ENCODE measurements at places on chromosomes 2 and 18. TPM values are rescaled to one million over a fixed set of nuclear protein-coding genes. Genes with fewer than 3 reads are reported as not detected.

- DNase-seq, result peak; percentile 54
Observed at GRCh38 chr2:232438951-232439757, 16.8 kb upstream of the ALPI start.

GRCh38 chr2:190846746-190847145, 33.9 kb upstream of the GLS start:
- DNase-seq, result peak; percentile 20

DNA sequence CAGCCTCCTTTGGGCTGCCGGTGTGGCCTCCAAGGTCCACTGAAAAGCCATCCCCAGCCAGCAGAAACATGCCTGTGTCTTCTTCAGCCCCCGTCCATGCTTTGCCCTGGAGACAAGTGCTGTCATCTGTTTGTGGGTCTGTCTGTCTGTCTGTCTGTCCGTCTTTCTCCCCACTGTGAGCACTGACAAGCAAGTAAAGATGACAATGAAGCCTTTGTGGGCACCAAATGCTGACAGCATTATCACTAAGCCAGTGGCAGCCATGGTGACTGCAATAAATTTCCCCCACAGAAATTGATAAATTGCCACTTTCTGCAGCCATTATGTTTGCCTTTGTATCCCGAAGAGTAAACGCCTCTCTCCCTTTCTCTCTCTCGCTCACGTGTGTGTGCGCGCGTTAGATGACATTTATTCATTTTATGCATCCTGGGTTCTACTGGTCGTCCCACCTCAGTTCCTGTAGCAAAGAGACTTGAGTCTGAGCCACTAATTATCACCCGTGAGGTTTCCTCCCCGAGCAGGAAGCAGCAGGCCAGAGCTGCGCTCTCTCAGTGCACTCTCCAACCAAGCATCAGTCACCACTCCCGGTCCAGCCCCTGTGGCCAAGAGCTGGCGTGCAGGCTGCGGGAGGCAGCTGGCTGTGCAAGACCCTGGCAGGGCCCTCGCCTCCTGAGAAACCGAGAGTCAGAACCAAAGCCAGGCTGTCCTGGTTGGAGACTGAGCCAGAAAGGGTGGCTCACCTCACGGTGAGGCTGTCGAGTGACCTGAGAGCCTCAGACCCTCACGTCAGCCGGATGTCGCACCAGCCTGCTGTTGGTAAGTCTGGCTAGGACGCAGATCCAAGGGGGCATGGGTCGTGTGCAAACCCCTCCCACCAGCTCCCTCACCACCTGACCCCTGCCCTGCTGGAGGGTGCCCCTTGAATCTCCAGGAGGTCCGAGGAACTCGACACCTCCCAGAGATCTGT, 6.9 kb downstream of the STEAP3 start:
- no peak for DNase-seq

GRCh38 chr18:54254265-54254758, 15.0 kb upstream of the POLI start:
- DNase-seq, result no peak

DNA sequence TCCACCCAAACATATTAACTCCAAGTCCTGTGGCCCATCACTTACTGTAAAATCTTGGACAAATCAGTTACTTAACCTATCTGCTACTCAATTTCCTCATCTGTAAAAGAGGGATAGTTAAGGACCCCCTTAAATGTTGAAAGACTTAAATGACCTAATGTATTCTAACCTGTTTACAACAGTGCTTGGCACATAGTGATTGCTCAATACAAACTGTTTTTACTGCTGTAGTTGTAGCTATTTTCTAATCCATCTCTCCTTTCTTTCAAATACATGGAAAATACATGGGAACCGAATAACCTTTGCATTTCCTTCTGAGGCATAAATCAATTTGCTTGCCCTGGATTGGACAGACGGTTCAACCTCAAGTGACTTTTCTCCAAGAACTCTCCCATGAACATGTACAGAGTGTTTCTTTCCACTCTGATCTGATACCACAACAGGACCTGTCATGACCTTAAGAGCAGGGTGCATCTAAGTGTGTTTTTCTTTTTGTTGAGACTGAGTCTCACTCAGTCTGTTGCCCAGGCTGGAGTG, 2.7 kb downstream of the LNPK start:
- no peak for DNase-seq

DNA sequence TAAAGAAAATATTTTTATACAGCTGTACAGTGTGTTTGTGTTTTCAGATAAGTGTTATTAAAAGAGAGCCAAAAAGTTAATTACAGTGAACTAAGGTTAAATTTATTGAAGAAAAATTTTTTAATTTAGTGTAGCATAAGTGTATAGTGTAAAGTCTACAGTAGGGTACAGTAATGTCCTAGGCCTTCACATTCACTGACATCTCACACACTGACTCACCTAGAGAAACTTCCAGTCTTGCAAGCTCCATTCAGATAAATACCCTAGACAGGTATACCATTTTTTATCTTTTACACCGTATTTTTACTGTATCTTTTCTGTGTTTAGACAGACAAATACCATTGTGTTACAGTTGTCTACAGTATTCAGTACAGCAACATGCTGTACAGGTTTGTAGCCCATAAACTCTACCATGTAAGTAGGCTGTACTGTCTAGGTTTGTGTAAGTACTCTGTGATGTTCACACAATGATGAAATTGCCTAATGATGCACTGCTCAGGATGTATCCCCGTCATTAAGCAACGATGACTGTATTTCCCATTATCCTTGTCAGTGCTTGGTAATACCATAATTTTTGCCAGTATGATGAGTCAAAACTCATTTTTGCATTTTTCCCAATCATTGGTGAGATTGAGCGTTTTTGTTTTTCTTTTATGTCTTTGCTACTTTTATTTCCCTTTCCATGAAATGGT, 48.2 kb upstream of the B3GNT2 start:
- no peak for DNase-seq

- no peak for DNase-seq
Observed at GRCh38 chr18:65423776-65424175, 327.0 kb upstream of the CDH7 start.

- no peak for DNase-seq
Observed at GRCh38 chr18:59159986-59160385, 20.3 kb downstream of the SEC11C start.

- no peak for DNase-seq
Observed at GRCh38 chr2:226184940-226185615, 614.5 kb downstream of the IRS1 start.

GRCh38 chr2:108776475-108776874, 10.1 kb upstream of the CCDC138 start:
- no peak for DNase-seq

DNA sequence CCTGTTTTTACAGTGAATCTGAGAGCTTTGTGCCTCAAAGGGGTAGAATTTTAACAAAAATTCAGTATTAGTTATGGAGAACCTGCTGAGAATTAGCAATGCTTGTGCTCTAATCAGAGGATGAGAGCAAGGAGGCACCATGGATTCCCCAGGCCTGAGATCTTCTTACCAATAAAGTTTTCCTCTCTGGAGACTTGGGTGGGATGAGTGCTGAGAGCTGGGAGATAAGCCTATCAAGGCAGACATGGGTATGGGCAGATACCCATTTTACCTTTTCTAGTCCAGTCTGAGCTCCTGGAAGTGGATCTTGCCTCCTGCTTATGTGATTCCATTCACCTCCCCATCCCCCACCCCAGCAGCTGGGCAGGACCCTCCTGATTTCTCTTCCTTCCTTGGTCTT, 53.9 kb downstream of the BMP10 start:
- DNase-seq, result no peak

Gene TMEM247
- not detected for total RNA-seq

Gene KLHL41
- not detected for total RNA-seq

Gene LYG2
- not detected for total RNA-seq

Gene SCN7A
- not detected for total RNA-seq

Gene STK25
- 88.4 TPM for total RNA-seq

Gene PIEZO2
- total RNA-seq, result not detected
